ENCODE measurements at places on chromosomes 4 and X. TPM values are rescaled to one million over a fixed set of nuclear protein-coding genes. Genes with fewer than 3 reads are reported as not detected.

The TCEAL5 gene
- polyA plus RNA-seq, result not detected

The PHOX2B gene
- polyA plus RNA-seq, result not detected

The DIAPH2 gene
- 6.8 TPM for polyA plus RNA-seq

The EPHA5 gene
- polyA plus RNA-seq, result 0.02 TPM

The HELT gene
- polyA plus RNA-seq, result not detected

The SPANXA2 gene
- not detected for polyA plus RNA-seq

The ARHGEF6 gene
- 6.8 TPM for polyA plus RNA-seq

The SPATA18 gene
- 9.7 TPM for polyA plus RNA-seq

The KCTD8 gene
- polyA plus RNA-seq, result not detected

The ABCG2 gene
- 1.2 TPM for polyA plus RNA-seq

The TMEM144 gene
- polyA plus RNA-seq, result 1.5 TPM

- no peak for DNase-seq
Measured at GRCh38 chr4:18441676-18442075, 420.1 kb upstream of the LCORL start.

GRCh38 chr4:147138171-147138570 is 192.5 kb upstream of the TTC29 start:
- no peak for DNase-seq

GRCh38 chr4:136412708-136413107 is 1119.6 kb downstream of the PCDH18 start:
- no peak for DNase-seq

DNA sequence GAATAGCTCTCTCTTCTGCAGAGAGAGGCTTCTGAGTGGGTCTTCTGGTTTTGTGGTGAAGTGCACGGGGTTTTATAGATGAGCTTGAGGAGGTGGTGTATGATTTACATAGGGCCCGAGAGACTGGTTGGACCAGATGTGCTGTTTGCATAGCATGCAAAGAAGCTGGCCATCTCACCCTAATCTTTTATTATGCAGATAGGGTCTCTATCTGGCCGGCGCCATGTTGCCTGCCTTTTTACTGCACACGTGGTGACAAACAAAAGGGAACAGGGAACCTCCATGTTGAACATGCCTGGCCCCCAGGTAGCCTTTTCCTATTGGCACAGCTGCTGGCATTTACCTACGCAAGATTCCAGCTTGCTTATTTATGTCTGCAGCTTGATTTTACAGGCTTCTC is 473.3 kb upstream of the FAM47C start:
- DNase-seq, result no peak

GRCh38 chr4:36281384-36282106 is at the start of gene DTHD1:
TSS of gene DTHD1 (plus strand) at chr4:36281616. CDS start at chr4:36281759, 143 bp downstream.
- DNase-seq, result no peak

GRCh38 chr4:163180090-163180489 is 13.4 kb upstream of the NAF1 start:
- DNase-seq, result no peak

DNA sequence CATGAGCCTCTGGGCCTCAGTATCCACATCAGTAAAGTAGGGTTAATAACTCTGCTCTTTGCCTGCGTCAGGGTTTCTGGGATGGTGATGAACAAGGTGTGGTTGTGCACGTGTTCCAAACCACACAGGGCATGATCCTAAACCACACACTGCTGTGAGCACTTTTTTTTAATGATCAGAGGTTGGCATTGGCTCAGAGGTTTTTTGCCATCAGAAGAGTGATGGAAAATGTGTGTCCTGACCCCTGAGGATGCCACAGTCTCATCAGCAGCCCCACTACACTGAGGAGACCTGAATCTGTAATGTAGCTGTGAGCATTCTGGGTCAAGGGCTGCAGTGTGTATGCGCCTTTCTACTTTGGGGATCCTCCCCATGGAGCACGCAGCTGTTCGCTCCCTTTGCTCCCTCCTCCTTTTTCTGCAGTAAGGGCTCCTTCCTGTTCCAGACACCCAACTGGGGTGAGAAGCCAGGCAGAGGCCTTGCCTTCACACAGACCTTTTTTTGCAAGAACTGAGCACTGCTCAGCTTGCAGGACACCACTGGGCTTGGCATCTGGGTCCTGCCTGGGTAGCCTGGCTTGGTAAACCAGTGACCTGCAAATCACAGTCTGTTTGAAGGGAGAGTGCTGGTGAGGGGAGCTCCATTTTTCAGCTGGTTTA is 87.5 kb downstream of the MAMLD1 start:
- no peak for DNase-seq

DNA sequence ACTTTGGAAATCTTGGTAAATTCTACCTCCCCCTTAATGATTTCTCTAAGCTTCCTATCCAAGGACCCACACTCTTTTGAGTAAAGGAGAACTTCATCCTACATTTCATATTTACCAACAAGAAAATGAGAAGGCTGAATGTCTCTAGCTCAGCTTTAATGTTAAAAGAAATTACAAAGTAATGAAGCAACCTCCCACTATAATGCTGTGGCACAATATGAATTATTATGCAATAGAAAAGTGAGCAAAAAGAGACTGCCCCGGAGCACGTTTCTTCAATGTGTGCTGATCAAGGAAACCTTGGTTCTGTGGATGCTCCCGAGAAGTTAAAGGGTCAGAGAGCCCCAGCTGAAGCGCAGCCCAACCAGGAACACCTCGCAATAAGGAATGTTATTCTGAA is 9.1 kb upstream of the TBC1D1 start:
- no peak for DNase-seq

- DNase-seq, result no peak
Measured at GRCh38 chrX:115940888-115941332, 229.6 kb upstream of the AGTR2 start.

DNA sequence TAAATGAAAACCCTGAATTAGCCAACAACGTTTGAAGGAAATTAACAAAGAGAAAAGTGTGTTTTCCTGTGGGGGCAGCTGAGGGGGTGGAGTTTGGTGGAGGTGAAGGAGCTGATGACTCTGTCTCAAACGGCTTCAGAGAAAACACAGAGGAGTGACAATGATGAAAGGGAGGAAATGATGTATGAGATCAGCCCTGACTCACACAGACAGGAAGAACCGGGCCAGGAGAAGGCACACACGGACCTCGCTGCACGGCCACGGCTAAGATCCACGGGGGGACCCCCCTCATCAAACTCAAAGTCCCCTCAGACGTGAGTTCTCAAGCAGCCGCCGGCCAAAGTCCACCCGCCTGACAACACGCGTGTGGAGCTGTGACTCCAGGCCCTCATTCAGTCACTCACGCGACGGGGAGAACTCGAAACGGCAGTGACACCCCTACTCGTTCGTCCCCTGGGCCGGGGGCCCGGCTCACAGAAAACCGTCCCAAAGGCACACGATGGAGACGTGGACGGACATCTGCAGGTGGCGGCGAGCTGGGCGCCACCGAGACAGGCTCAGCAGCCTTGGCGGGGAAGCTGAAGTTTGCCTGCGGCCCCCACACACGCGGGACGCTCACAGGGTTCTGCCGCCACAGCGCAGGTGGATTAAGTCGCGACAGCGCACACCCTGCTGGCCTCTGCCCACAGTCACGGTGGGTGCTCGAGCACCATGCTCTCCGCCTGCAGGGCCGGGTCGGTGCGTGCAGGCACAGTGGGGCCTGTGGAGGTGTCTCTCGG is 28.8 kb downstream of the PPP2R3B start:
- DNase-seq, result no peak

GRCh38 chrX:49978176-49978575 is 55.8 kb downstream of the CLCN5 start:
- DNase-seq, result no peak

DNA sequence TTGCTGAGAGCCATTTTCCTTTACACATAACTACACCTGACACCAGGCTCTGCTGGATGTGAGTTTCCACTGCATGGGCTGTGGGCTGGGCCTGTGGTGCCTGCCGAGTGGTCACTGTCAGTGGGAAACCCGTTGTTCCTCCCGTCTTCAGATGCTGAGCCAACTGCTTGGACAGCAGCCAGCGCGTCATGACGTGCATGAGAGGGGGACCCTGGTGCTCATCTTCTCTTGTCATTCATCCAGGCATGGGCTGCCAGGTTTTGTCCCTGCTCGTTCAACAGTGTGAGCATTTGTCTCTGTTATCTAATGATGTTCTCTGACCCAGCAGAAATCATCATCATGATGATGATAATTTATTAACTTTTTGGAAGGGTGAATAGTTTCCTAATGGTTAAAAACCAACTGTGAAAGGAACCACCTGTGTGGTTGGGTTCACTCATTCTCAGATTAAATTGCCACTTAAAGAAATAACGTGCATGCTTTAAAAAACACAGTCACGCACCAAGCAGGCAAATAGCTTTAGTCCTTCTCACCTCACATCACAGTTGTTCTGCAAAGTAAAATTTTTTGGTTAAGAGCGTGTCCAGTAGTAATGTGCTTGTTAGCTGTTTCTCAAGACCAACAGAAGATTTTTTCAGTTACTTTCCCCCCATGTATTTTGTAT is 19.9 kb upstream of the CLDN34 start:
- no peak for DNase-seq

DNA sequence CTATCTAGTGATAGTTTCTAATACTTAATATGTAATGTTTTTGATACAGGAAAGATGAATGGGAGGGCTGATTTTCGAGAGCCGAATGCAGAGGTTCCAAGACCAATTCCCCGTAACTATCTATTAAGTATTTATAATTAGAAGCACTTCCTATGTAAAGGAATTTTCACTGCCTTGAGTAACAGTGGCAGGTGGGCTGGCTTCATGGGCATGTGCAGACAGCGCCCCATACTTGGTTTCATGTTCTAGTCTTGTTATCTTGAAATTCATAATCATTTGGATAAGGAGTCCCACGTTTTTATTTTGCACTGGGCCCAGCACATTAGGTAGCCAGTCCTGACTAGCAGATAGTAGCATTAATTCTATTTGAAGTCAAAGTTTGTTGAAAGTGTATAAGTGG is 1.7 kb downstream of the OCIAD1 start:
- DNase-seq, result no peak

- DNase-seq, result no peak
Measured at GRCh38 chrX:107716816-107717700, 58.5 kb downstream of the TSC22D3 start.

DNA sequence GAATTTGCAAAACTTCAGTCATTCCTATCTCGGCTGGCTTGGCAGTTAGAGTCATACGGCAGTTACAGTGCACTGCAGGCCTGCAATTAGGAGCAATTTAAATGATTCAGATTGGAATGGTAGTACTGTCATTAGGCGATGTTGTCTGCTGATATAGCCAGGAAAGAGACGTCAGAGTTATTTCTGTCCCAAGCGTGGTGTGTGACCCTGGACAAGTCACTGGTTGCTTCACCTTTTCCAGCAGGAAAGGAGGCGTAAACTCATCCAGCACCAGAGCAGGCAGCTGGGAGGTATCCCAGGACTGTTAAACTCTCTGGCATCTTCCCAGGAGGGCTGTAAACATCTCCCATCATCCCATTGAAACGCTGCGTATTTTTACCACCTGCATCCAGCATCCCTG is 836 bp upstream of the LNX1 start:
- no peak for DNase-seq

DNA sequence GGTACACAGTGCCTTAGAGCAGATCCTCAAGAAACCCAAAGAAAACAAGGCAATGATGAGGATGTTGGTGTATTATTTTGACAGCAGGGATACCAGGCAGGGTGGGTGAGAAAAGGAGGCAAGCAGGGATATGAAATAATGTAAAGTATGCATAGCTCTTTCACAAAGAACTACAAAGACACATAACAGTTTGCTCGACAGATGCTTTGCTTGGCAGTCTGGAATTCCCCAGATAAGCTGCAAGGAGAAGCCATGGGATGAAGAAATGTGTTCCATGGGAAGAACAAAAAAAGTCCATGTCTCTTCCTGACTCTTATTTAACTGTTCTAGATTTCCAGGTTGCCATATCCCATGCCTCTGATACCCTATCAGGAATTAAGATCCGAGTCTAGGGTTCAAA is 75.4 kb downstream of the FAM13A start:
- no peak for DNase-seq

- DNase-seq, result no peak
Measured at GRCh38 chr4:165207016-165207430, 338 bp upstream of the KLHL2 start.

- no peak for DNase-seq
Measured at GRCh38 chr4:137967480-137968190, 274.5 kb downstream of the SLC7A11 start.

DNA sequence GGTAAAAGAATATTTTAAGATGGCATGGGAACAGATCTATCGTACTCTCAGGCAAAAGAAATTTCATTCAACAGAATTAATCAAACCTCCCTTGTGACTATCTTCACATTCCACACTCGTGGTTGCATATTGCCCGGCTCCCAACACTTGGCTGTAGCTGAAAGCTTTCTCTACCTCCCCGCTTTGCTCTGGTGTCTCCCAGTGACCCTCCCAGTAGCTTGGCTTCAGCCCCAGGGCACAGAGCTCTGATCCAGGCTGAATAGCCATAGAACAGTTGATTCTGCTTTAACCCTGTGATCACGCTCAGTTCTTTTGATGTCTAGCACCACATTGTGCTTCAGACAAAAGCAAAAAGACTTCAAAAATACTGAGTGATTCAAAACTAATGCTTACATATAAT is 24.6 kb downstream of the SLC7A11 start:
- DNase-seq, result no peak

DNA sequence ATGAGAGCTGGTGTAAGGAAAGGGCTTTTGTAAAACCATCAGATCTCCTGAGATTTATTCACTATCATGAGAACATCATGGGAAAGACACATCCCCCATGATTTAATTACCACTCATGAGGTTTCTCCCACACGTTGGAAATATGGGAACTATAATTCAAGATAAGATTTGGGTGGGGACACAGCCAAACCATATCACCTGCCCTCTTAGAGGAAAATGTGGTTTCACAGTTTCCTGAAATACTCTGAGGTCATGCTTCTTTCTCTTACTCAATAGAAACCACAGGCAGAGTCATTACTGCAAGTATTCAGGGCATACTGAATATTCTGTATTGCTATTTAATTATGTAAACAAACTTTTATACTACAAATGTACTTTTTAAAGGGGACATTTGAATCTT is 1453.3 kb downstream of the PCDH18 start:
- no peak for DNase-seq

- no peak for DNase-seq
Measured at GRCh38 chrX:37332987-37333658, 16.0 kb upstream of the PRRG1 start.

DNA sequence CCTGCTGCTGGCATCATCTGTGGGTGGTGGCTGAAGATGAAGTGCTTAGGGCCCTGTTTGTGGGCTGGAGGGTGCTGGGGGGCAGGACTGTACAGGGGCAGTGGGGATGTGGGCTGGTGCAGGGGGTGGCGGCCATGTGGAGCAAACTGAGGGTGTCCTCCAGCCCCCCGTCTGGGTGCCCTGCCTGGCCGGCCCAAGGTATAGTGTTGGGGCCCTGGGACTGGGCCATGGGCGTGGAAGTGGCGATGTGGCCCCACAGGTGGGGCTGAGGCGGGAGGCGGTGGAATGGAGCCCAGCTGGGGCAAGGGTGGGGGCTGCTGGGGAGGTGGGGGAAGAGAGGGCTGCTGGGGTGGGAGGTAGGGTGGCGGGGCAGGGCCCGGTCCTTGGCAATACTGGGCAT is 9.5 kb upstream of the KDM5C start:
- DNase-seq, result no peak

All from AG04450 (cell line).